ENCODE measurements at places on chromosomes 2 and 18.
A peak's percentile ranks its signal among the peaks of the same experiment; 100 is the strongest.

DNA sequence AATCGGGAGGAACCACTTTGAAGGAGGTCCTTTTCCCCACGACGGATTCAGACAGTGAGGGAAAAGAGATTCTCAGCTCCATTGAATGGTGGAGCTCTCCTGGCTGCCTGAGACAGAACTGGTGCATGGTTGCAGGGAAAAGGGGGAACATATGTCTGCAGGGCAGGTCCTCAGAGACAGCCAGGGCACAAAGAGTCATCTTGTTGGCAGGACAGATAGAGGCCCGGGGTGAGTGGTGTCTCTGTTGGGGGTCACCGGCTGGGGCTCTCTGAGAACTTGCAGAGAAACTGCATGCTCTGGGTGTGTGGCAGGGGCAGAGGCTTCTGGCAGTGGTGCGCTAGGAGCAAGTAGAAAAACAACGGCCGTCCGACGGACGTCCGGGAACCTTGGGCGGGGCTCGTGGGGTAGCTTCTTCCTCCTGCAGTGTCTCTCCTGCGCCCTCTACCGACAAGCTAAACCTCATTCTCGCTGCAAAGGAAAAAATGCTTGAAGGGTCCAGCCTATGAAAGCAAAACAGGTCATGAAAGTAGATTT is 94.3 kb downstream of the CDCA7 start:
- DNase-seq, result peak; percentile 75

- DNase-seq, result no peak
Measured at GRCh38 chr2:212288308-212288707, 250.3 kb downstream of the ERBB4 start.

- no peak for DNase-seq
Measured at GRCh38 chr2:39511605-39512433, 74.7 kb upstream of the MAP4K3 start.

GRCh38 chr2:76977846-76978727 is 544.1 kb downstream of the LRRTM4 start:
- DNase-seq, result no peak

- DNase-seq, result no peak
Measured at GRCh38 chr18:31554776-31555175, 36.9 kb upstream of the TTR start.

DNA sequence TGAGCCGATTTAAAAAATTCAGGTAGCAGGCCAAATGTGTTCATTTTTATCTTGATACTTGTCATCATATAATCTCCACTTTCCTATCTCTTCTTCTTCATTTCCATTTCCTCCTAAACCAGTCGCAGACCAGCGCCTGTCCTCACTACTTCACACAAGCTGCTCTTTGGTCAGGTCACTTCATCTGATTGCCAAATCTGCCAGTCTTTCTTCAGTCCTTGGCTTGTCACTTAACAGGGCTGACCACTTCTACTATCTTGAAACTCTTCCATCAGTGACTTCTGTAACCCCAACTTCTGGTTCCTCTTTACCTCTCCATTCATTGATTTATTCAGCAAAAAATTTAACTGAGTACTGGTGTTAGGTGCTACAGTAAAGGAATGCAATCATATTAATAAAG is 18.0 kb upstream of the SPRED2 start:
- DNase-seq, result no peak

GRCh38 chr2:53727921-53728320 is 39.7 kb upstream of the CHAC2 start:
- DNase-seq, result no peak

DNA sequence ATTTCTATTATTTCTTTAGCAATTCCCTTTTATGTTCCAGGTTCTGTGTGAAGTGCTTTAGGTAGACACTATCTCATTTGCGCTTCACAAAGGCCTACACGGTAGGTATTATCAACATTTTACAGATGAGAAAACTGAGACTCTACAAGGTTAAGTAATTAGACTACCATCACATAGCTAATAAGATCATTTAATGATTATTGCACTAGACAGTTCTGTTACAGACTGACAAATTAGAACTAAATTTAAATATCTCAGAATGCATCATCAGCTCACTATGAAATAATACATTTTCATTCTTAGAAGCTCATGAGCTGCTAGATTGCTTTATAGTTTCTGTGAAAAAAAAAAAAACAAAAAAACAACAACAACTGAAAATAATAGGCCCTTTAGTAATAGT is 37.9 kb downstream of the DARS1 start:
- no peak for DNase-seq

DNA sequence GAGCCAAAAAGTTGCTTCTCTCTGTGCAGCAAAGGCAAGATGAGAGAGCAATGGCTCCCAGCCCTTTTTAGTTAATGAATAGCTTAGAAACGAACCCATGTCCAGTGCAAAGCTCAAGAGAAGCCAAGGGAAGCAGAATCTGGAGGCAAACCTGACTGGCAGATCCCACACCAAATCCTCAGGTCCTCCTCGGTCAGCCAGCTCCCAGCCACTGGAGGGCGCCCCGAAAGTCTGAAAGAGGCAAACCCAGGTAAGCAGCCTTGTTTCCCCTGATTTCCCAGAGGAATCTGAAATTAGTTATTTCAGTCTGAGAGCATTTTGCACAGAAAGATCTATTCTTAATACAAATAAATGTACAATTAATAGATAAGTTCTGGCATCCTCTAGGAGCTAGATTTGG is 71.3 kb upstream of the PID1 start:
- DNase-seq, result peak; percentile 46

DNA sequence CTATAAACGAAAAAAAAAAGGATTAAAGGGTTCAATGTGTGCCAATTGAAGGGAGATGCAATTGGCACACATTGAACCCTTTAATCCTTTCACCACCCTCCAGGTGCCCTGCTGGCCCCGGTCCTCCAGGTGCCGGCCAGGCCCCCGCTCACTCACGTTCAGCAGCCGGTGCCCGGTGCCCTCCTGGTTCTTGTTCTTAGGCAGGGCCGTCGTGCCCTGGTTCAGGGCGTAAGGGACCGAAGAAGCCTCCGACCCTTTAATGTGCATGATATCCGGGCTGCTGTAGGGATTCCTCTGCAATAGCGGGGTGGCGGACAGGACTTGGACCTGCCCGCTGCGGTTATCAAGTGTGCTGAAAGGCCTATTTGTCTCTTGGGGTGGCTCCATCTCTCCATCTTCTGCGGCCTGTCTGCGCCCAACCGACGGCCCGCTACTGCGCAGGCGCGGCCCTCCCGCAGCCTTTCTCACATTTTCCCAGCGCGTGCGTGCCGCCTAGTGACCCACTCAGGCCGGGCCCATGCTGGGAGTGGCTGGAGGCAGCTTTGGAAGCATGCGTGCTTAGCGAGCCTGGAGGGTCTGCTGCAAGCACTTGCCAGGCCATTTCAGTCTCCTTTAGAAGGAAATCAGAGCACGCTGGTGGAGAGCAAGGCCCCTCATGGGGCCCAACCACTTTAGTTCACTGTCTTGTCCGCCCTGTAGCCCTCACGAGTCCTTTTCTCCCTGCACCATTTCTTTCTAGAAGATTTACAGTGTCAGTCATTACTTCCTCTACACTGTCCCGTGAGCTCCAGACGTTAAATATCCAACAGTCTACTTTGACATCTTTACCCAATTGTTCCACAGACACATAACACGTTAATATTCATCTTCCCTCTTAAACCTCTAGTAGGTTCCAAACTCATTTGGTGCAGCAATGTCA is 24.3 kb downstream of the TMEM237 start:
- no peak for DNase-seq

- DNase-seq, result no peak
Measured at GRCh38 chr18:64333584-64333983, 184.7 kb upstream of the LINC00305 start.
